ENCODE measurements at places on chromosomes 3 and 15.

- peak; percentile 68 for DNase-seq
Observed at GRCh38 chr3:8964436-8965370, 1.4 kb upstream of the RAD18 start.

GRCh38 chr3:69354948-69355347 is 30.9 kb downstream of the FRMD4B start:
- no peak for DNase-seq

- DNase-seq, result no peak
Observed at GRCh38 chr3:38454178-38454883, 641 bp downstream of the ACVR2B start.

DNA sequence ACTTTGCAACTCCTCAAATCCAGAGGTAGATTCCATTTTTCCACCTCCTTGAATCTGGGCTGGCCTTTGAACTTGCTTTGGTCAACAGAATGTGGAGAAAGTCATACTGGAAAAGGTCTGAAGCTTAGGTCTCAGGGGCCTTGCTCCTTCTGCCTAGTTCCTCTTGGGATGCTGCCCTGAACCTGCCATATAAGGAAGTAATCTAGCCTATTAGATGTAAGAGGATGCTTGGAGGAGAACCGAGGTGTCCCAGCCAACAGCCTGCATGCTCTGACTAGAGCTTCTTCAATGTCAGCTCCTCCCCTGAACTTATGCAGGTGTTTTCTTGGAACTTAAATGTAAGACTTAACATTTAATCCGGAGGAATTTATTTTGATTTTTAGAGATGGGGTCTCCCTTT is 2.0 kb upstream of the TMED3 start:
- no peak for DNase-seq

GRCh38 chr3:170988378-170988777 is 38.1 kb downstream of the SLC2A2 start:
- DNase-seq, result no peak

GRCh38 chr15:77030928-77031375 is 36.0 kb downstream of the PSTPIP1 start:
- DNase-seq, result no peak

All from astrocyte of the cerebellum (primary cell).